ENCODE measurements at places on chromosomes 12 and 14.

- no peak for DNase-seq
- H3K36me3 ChIP-seq: no peaks in the 10 kb centered on the region
- H3K27me3 ChIP-seq: no peaks in the 10 kb centered on the region
- H3K4me1 ChIP-seq: no peaks in the 10 kb centered on the region
- no peak overlapping the region for H3K4me3 ChIP-seq
- no peak overlapping the region for H3K27ac ChIP-seq
Observed at GRCh38 chr12:28057856-28058615, 85.5 kb upstream of the PTHLH start.

- H3K27ac ChIP-seq: no peak overlapping the region
- no peaks in the 10 kb centered on the region for H3K36me3 ChIP-seq
- no peak for DNase-seq
- no peaks in the 10 kb centered on the region for H3K4me1 ChIP-seq
- no peak overlapping the region for H3K4me3 ChIP-seq
- H3K27me3 ChIP-seq: no peaks in the 10 kb centered on the region
Observed at GRCh38 chr14:98685725-98686124, 586.3 kb downstream of the BCL11B start.

GRCh38 chr12:54562750-54563356 lies 13.5 kb downstream of the PDE1B start:
- H3K4me3 ChIP-seq: no peak overlapping the region
- no peak for DNase-seq
- no peak overlapping the region for H3K27ac ChIP-seq
- H3K36me3 ChIP-seq: no peaks in the 10 kb centered on the region

GRCh38 chr12:123083661-123084571 lies 67.0 kb downstream of the PITPNM2 start:
- H3K27me3 ChIP-seq: no peaks in the 10 kb centered on the region
- DNase-seq: no peak
- peaks cover 25% of the 10 kb centered on the region for H3K4me1 ChIP-seq
- no peak overlapping the region for H3K27ac ChIP-seq
- H3K36me3 ChIP-seq: no peaks in the 10 kb centered on the region

DNA sequence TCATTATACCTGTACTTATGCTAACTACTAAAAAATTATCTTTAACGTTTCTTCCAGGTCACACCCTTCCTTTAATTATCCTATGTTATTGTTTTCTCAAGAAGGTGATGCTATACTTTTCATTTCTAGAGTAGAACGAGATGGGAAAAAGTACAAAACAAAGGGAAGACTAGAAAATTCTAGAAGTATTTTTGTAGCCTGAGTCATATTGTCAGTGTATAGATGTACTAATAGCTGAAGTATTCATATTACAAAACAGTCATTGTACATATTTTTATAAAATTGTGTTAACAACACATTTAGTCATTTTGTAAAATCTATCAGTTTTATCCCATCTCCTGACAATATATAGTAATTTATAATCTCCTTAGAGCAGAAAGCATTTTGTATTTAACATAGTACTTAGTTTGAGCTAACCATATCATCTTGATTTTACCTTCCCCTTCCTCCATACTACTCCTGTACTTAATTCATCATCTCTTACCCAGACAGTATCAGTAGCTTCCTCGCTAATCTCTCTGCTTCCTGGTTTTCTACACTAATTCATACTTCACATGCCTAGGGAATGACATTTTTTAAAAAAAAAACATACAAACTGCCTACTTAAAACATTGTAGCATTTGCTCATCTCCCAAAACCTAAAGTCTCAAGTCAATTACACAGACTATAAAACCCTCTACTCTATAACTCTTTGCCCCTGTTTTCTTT lies 920.9 kb downstream of the RPS29 start:
- no peaks in the 10 kb centered on the region for H3K36me3 ChIP-seq
- no peak overlapping the region for H3K4me3 ChIP-seq
- no peak overlapping the region for H3K27ac ChIP-seq
- no peaks in the 10 kb centered on the region for H3K4me1 ChIP-seq
- DNase-seq: no peak

DNA sequence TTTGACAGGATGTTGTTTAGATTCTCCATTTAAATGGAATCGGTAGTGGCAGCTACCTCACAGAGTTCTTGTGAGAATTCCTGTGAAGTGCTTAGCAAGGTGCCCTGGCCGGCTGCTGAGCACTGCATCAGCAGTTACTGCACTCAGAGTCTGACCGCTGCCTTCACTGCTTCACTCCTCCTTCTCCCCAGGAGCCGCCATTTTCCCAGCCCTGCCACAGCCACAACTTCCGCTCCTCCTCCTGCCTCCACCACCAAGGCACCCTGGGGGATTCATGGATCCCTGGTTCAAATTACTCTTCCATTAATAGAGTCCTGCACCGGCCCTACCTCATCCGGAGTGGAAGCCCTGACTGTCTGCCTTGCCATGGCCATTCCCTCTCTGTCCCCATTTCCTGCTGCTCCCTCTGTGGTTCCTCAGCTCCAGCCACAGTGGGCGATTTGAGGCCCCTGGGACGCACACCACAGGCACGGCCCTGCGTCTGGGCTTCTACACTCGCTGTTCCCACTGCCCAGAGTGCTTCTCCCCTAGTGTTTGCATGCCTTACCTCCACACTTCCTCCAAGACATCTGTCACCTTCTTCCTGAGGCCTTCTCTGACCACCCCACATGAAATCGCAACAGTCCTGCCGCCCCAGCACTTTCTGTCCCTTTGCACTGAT lies 210.3 kb downstream of the IPO8 start:
- H3K36me3 ChIP-seq: no peaks in the 10 kb centered on the region
- no peak overlapping the region for H3K27ac ChIP-seq
- DNase-seq: no peak
- no peaks in the 10 kb centered on the region for H3K27me3 ChIP-seq

DNA sequence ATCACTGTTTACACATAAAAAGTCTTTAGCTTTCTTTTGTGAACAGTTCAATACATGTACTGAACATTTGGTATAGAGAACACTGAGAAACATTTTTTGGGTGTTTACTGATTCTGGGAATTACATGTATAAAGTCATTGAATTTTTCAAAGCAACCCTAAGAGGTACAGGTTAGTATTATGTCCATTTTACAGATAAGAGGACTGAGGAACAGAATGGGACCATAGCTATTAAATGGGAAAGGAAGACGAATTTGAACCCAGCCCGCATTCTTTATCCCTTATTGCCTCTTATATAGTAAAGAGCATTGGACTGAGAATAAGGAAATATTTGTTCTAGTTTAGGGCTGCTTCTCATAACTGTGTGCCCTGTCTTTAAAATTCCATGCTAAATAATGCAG lies 889 bp upstream of the KANSL2 start:
- peak overlapping the region; percentile 82 for H3K4me3 ChIP-seq
- no peak overlapping the region for H3K27ac ChIP-seq
- H3K27me3 ChIP-seq: no peaks in the 10 kb centered on the region
- peaks cover 27% of the 10 kb centered on the region for H3K4me1 ChIP-seq
- H3K36me3 ChIP-seq: peaks cover 24% of the 10 kb centered on the region

- peaks cover 14% of the 10 kb centered on the region for H3K36me3 ChIP-seq
- DNase-seq: peak; percentile 73
- no peaks in the 10 kb centered on the region for H3K27me3 ChIP-seq
- no peak overlapping the region for H3K4me3 ChIP-seq
Observed at GRCh38 chr14:73743431-73743931, 29.3 kb upstream of the PNMA1 start.

DNA sequence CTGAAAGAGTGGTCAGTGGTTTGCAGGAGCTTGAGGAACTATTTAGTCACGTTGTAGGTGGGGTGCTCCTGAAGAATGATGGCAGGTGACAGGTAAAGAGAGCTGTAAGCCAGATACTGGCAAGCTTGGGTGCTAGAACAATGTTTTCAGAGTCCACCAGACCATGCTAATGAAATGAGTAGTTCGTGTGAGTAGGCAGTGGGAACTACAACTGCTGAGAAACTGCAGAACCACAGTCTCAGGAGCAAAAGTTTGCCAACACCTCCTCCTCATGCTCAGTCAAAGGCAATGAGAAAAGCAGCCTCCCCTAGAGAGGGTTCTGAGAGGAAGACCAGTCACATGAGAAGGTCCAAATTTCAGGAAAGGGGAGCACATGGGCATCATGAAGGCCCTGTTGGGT lies 91.3 kb downstream of the PRKD1 start:
- no peak overlapping the region for H3K27ac ChIP-seq
- no peaks in the 10 kb centered on the region for H3K27me3 ChIP-seq
- no peak for DNase-seq
- no peaks in the 10 kb centered on the region for H3K36me3 ChIP-seq
- no peak overlapping the region for H3K4me3 ChIP-seq

DNA sequence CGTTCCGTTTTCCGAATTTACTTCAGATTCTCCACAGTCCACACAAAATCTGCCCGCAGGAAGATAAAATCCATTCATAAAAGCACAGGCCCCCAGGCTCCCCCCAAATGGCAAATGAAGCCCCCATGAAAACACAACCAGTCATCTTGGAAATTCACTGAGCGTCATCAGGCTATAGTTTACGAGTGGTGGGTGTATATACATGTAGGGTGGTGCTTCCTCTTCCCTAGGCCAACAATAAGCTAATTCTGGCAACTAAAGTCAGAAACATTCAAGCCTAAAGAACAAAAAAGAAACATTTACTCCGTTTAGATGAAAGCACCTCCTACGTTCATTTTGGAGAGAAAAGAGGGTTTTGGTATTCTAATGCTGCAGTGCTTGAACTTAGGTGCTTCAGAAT lies 5.8 kb downstream of the GPR68 start:
- no peaks in the 10 kb centered on the region for H3K4me1 ChIP-seq
- no peak overlapping the region for H3K27ac ChIP-seq
- no peaks in the 10 kb centered on the region for H3K36me3 ChIP-seq
- H3K4me3 ChIP-seq: no peak overlapping the region
- no peaks in the 10 kb centered on the region for H3K27me3 ChIP-seq

- H3K27me3 ChIP-seq: no peaks in the 10 kb centered on the region
- no peak for DNase-seq
- H3K4me3 ChIP-seq: no peak overlapping the region
- no peaks in the 10 kb centered on the region for H3K36me3 ChIP-seq
- H3K27ac ChIP-seq: no peak overlapping the region
Observed at GRCh38 chr12:130835436-130835835, 3.6 kb downstream of the STX2 start.

DNA sequence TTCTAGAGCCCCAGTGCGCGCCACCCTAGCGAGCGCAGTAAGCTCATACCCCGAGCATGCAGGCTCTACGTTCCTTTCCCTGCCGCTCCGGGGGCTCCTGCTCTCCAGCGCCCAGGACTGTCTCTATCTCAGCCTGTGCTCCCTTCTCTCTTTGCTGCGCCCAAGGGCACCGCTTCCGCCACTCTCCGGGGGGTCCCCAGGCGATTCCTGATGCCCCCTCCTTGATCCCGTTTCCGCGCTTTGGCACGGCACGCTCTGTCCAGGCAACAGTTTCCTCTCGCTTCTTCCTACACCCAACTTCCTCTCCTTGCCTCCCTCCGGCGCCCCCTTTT lies 791 bp downstream of the TMEM233 start:
- peak overlapping the region; percentile 85 for H3K4me3 ChIP-seq
- peaks cover 4% of the 10 kb centered on the region for H3K36me3 ChIP-seq
- no peaks in the 10 kb centered on the region for H3K27me3 ChIP-seq

DNA sequence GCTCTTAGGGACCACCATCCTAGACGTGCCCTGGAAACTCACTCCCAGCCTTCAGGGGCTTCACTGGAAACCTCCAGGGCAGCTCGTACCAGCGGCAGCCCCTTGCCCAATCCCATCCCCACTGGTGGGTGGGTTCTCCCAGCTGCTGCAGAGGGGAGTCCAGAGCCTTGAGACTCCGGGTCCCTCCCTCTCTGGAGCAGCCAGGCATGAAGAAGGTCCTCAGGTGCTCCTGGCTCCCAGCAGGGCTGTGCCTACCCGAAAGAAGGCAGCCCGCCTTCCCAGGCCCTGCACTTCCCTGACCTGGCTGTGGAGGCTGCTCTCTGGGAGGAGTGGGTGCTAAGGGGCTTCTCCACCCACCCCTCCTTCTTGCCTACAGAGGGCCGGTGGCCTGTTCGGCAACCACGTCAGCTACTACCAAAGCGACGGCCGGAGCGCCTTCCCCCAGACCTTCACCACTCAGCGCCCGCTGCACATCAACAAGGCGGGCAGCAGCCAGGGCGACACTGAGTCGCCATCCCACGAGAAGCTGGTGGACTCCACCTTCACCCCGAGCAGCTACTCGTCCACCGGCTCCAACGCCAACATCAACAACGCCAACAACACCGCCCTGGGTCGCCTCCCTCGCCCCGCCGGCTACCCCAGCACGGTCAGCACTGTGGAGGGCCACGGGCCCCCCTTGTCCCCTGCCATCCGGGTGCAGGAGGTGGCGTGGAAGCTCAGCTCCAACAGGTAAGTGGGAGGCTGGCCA lies 115.5 kb upstream of the FKBP4 start:
- H3K27me3 ChIP-seq: no peaks in the 10 kb centered on the region
- no peak overlapping the region for H3K4me3 ChIP-seq
- no peak overlapping the region for H3K27ac ChIP-seq
- no peaks in the 10 kb centered on the region for H3K36me3 ChIP-seq
- no peaks in the 10 kb centered on the region for H3K4me1 ChIP-seq
- DNase-seq: no peak

DNA sequence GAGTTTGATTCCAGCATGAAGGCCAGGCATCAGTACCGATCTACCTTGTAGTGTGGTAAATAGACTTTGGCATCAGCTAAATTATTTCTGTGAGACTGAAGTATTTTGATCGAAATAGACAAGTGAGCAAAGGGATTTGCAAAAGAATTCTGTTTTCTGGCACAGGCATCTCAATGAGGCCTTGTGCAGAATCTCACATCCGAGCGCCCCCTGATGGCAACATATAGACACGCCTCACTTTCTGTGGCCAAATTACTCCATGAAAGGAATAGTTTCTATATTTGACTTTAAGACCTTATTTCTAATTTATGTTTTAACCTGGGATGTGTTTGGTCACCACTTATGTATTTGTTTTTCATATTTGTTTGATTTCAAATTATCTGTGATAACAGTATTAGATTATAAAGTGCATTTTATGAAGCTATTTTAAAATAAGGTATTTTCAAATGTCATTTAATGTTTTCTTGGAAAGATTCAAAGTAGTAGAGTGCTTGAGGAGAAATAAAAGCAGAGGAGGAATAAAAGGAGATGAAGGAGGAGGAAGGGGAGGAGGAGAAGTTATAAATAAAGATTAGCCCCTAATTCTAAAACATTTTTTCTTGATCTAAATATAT lies 731.9 kb downstream of the NRXN3 start:
- H3K4me1 ChIP-seq: no peaks in the 10 kb centered on the region
- no peak for DNase-seq
- no peaks in the 10 kb centered on the region for H3K36me3 ChIP-seq

GRCh38 chr12:89453121-89453978 lies 71.2 kb downstream of the GALNT4 start:
- H3K4me1 ChIP-seq: peaks cover 12% of the 10 kb centered on the region
- H3K27ac ChIP-seq: peak overlapping the region; percentile 10
- DNase-seq: no peak
- H3K4me3 ChIP-seq: no peak overlapping the region

All from psoas muscle (tissue), 8 donors.